NB4 (cell line): ENCODE measurements at places on chromosomes 6 and 20.
A peak's percentile ranks its signal among the peaks of the same experiment; 100 is the strongest.

- DNase-seq: no peak
These were observed 34.4 kb upstream of the ZNF184 start for GRCh38 chr6:27507041-27507956.

GRCh38 chr6:69841862-69842261 lies 24.5 kb upstream of the COL19A1 start:
- no peak for DNase-seq

- DNase-seq: no peak
These were observed 28.9 kb upstream of the MTRF1L start for GRCh38 chr6:153031335-153031955.

GRCh38 chr6:2061880-2062279 lies 183.5 kb downstream of the GMDS start:
- no peak for DNase-seq

DNA sequence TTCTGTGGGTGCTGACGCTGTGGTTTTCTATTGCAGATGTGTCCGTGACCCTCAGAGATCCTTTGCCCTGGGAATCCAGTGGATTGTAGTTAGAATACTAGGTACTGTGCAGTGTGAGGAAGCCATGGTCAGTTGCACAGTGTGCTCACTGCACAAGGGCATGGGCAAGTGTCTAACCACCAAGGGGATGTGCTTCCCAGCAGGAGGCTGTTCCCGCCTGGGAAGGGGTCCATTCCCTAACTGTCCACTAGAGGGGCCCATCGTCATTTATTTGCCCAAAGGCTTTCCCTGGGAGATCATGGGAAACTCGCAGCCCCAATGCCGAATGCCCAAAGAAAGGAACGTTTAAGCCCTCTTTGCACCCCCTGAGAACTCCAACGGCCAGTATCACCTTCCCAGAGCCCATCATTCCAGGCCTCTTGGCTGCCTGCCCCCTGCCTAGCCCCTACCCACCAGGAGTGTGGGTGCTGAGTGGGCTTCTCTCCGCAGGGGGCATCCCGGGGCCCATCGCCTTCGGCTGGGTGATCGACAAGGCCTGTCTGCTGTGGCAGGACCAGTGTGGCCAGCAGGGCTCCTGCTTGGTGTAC lies 26.2 kb downstream of the SLCO4A1 start:
- DNase-seq: peak; percentile 75

- no peak for DNase-seq
These were observed 15.0 kb downstream of the EZR start for GRCh38 chr6:158804207-158804606.

DNA sequence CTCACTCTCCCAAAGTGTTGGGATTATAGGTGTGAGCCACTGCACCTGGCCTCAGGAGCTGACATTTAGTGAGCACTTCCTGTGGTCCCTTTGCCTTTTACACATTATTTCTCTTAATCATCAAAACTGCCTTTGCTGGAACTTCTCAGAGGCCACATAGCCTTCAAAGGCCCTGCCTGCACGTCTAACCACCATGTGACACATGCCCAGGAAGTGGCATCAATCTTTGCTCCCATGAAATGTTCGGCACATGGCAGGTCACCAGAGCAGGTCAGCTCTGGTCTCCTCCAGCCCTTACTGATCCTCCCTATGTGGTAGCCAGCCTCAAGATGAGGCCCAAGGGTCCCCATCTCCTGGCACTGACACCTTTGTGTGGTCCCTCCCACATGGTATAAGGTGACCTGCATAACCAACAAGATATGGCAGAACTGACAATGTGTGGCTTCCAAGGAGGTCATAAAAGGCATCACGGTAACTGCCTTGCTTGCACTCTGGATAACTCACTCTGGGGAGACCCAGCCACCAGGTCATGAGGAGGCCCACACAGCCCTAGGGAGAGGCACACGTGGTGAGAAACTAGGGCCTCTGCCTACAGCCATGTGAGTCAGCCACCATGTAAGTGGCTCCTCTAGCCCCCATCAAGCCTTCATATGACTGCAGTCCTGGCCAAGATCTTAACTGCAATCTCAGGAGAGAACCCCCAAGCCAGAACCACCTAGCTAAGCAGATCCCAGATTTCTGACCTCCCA lies 28.8 kb upstream of the HMGA1 start:
- no peak for DNase-seq

DNA sequence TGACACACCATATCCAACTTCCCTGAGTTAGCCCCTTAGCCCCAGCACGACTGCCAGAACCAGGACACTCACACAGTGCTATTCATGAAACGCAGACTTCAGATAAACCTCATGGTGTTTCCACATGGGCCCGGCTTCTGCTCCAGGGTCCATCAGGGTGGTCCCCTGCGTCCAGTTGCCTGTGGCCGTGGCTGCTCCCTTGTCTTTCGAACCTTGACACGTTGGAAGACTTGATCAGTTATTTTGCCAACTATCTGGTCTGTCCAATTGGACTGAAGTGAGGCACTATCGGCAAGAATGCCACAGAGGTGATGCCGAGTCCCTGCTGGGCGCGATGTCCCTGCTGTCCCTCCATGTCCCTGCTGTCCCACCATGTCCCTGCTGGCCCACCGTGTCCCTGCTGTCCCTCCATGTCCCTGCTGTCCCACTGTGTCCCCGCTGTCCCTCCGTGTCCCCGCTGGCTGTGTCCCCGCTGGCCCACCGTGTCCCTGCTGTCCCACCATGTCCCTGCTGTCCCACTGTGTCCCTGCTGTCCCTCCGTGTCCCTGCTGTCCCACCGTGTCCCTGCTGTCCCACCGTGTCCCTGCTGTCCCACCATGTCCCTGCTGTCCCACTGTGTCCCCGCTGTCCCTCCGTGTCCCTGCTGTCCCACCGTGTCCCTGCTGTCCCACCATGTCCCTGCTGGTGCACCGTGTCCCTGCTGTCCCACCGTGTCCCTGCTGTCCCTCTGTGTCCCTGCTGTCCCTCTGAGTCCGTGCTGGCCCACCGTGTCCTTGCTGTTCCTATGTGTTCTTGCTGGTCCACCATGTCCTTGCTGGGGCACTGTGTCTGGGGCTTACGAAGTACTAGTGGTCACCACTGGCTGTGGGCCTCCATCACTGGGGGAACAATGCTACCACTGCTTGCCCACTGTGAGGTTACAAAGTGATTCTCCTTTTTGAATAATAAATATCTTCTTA lies 251.4 kb downstream of the DLL1 start:
- no peak for DNase-seq

GRCh38 chr20:44526129-44526528 lies 4.3 kb upstream of the SERINC3 start:
- no peak for DNase-seq

DNA sequence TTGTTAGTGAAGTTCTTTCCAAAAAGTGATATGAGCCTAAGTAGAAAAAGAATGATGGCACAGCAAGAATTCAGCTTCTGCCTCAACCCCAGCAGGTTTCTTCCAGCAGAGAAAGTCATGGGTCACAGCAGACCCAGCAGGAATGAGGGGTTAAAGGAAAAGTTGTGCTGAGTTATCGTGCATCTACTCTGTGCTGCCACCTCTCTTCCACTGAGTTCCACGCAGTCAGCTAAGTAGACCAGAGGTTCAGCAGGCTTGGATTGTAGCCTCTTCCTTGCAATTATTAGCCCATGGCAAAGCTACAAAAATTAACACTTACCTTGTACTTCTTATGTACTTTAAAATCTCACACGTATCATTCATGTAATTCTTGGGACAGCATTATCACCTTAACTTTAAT lies 510.8 kb downstream of the PTPRT start:
- DNase-seq: peak; percentile 19

GRCh38 chr6:2952557-2953095 lies 18.7 kb downstream of the SERPINB6 start:
- DNase-seq: peak; percentile 86

GRCh38 chr6:85923013-85923430 lies 280.3 kb upstream of the SYNCRIP start:
- peak; percentile 74 for DNase-seq

- no peak for DNase-seq
These were observed 7.2 kb upstream of the SNX14 start for GRCh38 chr6:85600713-85601313.

DNA sequence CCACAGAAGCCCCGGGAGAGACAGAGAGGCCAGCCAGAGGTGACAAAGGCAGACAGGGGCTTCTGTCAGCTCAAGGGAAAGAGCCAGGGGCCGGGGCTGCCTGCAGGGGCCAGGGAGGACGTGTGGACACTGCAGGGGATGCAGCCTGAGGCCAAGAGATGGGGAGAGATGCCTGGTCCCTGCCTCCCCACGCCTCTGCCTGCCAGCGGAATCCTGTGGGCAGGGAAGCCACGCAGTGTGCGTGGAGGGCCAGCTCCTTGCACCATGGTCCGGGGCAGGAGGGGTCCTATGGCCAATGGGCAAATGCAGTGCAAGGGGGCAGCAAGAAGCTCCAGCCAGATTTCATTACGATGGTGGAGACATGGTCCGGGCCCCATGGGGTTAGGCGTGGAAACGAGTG lies 224.9 kb downstream of the CDH4 start:
- DNase-seq: no peak
